ENCODE measurements at places on chromosomes 16 and 17.
A peak's percentile ranks its signal among the peaks of the same experiment; 100 is the strongest.

DNA sequence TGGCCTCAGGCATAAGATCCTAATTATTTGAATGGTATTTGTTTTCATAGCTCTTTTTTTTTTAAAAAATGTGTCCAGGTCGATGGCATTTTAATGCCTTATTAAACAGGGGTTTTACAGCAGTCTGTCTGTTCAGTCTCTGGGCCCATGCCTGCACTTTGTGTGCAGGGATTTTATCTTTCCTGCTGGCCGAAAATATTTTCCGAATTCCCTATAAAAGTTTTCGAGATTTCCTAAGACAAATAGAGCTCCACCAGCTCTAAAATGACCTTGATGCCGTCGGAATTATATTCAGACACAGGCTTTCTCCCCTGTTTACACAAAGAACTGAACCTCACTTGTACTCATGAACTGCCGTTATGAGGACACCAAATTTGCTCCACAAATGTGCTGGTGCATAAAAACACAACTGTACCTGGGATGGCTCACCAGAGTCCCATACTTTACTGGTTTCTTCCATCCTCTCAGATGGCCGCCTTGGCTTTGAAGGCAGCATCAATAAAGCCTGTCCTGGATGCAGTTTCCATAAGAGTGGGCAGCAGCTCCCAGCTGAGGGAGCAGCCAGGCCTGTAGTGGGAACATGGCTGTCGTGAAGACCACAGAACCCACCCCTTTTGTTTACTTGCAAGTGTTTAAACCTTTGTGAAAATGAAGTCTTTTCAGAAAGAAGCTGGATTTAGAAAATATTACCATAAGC lies 44.9 kb downstream of the TBX4 start:
- DNase-seq, result no peak
- H3K4me1 ChIP-seq, result no peaks in the 10 kb centered on the region
- H3K36me3 ChIP-seq, result no peaks in the 10 kb centered on the region
- H3K27ac ChIP-seq, result no peak overlapping the region

- no peak overlapping the region for H3K4me3 ChIP-seq
- no peak for DNase-seq
- H3K4me1 ChIP-seq, result no peaks in the 10 kb centered on the region
- no peaks in the 10 kb centered on the region for H3K27me3 ChIP-seq
- H3K36me3 ChIP-seq, result no peaks in the 10 kb centered on the region
These were observed 176.4 kb downstream of the SHISA9 start for GRCh38 chr16:13077816-13078215.

- DNase-seq, result no peak
- no peaks in the 10 kb centered on the region for H3K36me3 ChIP-seq
These were observed 33.5 kb upstream of the CBX4 start for GRCh38 chr17:79872762-79873161.

DNA sequence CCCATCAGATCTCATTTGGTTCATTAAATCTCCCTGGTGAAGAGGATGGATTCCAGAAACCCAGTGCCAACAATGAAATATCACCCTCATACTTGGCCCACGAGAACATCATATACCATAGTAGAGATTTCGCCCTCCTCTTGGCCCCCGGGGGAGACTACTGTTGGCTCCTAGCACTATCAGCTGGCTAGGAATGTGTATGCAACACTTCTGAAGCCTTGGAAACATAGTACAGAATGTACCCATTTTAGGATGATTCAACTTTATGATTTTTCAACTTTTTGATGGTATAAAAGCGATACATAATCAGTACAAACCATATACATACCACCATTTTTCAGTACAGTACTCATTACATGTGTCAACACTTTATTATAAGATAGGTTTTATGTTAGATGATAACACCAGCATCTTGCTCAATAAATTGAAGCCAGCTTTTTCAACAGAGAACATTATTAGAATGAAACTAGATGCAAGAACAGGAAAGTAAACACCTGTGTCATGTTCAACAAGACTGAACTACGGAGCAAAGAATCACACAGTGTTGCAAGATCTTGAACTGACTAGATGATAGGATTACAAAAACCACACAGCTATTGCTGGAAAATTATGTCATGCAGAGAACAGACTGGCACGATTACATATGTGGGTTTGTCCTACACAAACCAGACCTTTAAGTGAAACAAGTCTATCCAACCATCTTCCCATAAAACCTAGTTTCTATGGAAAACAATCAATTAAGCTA lies 17.2 kb downstream of the RSL1D1 start:
- peaks cover 27% of the 10 kb centered on the region for H3K36me3 ChIP-seq
- DNase-seq, result no peak
- no peaks in the 10 kb centered on the region for H3K4me1 ChIP-seq
- H3K27ac ChIP-seq, result no peak overlapping the region

GRCh38 chr16:51577621-51578303 lies 426.7 kb upstream of the SALL1 start:
- no peaks in the 10 kb centered on the region for H3K36me3 ChIP-seq
- H3K27ac ChIP-seq, result no peak overlapping the region
- H3K4me1 ChIP-seq, result peaks cover 8% of the 10 kb centered on the region

DNA sequence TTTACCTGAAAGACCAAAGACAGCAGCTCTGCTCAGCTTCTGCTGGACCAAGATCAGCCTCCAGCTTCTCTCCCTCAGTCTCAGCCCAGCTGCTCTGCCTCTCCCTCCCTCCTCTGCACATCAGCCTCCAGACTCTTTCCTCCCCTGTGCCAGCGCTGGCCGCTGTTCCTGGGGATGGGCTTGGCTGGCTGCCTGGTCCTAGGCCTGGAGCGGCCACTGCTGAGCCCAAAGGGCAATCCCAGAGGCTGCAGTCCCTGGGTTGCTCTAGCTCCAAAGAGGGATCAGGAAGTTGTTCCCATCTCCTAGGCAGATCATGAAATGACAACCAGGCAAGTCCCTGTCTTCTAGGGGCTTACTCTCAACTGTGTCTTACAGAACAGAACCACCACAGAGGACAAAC lies 31.3 kb downstream of the DCUN1D3 start:
- H3K27me3 ChIP-seq, result no peaks in the 10 kb centered on the region
- DNase-seq, result peak; percentile 80
- H3K4me1 ChIP-seq, result peaks cover 24% of the 10 kb centered on the region
- H3K4me3 ChIP-seq, result no peak overlapping the region
- no peak overlapping the region for H3K27ac ChIP-seq
- no peaks in the 10 kb centered on the region for H3K36me3 ChIP-seq

- DNase-seq, result peak; percentile 71
- no peak overlapping the region for H3K27ac ChIP-seq
- no peaks in the 10 kb centered on the region for H3K36me3 ChIP-seq
These were observed 74.6 kb upstream of the ZNF750 start for GRCh38 chr17:82914375-82914774.
